ENCODE measurements at places on chromosomes 16 and 17. TPM values are rescaled to one million over a fixed set of nuclear protein-coding genes. Genes with fewer than 3 reads are reported as not detected.

HASPIN gene
- 5.1 TPM for total RNA-seq

CES3 gene
- total RNA-seq, result 1.9 TPM

CTRB2 gene
- total RNA-seq, result not detected

DNAAF8 gene
- 0.29 TPM for total RNA-seq

All from smooth muscle cell of trachea (primary cell).